AG04449 (cell line): ENCODE measurements at places on chromosomes 6 and 20.

- peak; percentile 55 for DNase-seq
These were observed 222.9 kb downstream of the UBE3D start for GRCh38 chr6:82842721-82843120.

DNA sequence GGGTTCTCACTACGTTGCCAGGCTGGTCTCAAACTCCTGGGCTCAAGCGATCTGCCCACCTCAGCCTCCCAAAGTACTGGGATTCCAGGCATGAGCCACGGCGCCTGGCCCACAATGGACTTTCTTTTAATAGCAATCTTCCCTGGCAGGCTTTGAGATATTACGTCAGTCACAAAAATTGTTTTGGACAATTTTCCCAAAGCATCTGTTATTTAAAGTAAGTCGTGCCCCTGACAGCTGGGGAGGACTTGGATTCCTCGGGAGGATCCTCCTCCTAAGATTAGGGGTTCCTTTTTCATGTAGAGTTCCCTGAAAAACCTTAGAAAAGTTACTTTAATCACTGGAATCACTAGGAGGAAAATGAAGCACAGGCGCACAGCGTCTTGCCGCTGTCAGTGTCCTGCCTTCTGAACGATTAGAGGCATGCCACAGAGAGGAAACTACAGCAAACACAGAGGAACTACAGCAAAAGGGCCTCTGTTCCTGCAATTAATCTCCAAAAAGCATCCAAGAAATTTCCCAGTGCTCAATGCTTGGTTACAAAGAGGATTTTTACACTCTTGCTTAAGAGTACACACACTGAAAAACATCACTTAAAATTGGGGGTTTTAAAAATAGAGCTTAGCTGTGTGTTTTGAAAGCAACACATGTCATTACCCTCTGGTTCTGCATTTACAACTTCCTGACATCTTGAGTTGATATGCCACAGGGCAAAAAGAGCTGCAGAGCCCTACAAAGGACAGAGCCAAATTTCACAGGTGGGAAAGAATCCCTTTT, 4.5 kb downstream of the ACSS1 start:
- no peak for DNase-seq

DNA sequence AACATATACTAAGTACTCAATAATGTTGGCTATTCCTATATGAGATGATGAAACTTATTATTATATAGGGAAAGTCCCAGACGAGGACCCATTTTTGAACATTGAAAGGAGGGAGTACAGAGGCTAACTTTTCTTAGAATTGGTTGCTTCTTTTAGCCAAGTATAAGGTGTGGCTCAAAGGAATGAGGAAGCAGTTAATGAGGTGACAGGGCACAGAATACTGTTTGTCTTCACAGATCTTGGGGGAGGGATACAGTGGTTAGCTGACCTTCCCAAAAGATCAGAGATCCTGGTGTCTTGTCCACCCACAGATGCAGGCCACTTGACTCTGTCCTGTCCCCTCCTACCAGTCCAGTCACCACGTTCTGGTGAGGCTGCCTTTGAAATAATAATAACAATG, 67.8 kb upstream of the EPB41L1 start:
- DNase-seq = no peak

DNA sequence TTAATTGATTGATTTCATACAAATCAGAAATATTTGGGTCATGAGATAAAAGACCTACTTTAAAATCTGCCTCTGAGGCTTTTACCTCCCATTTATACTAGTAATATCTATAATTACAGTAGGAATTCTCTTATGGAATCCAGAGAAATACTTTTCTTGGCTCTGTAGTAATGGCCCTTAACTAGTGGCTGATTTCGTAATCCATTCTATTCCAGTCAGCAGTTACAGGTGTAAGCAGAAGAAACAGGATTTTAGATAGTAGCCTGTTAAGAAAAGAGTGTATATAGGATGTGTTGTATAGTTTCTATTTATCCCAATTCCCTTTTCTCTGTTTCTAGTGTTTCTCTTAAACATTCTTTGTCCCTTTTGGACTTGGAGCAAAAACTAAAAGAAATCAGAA, 21.2 kb downstream of the PEX3 start:
- DNase-seq = no peak

GRCh38 chr6:16966791-16967469, 134.9 kb upstream of the STMND1 start:
- no peak for DNase-seq

GRCh38 chr6:49676671-49677281, 36.6 kb downstream of the CRISP2 start:
- no peak for DNase-seq

GRCh38 chr6:159151266-159151855, 17.8 kb upstream of the FNDC1 start:
- no peak for DNase-seq

DNA sequence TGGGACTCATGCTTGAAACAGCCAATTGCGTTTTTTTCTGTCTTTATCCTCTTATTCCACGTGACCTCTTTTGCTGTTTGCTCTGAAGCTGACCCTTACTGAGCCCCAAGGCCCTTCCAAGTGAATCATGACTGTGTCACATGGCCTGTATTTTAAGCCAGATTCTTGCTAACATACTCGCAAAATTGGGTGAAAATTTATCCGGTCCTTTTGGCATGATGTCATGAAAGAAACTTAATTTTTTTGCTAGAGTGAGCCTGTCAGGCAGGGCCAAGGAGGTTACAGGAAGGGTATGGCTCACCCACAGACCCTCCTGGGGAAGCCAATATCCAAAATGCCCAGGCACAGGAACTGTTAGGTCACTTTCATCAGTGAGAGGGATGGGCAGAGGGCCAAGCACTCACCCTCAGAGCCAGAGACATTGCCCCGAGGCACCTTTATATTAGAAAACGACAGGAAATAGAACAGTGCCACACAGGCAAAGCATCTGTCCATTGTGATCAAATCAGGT, 296.7 kb downstream of the CDH26 start:
- no peak for DNase-seq

- no peak for DNase-seq
These were observed 802.3 kb downstream of the MAFB start for GRCh38 chr20:39886650-39887190.

GRCh38 chr6:6386010-6386409, 65.5 kb upstream of the F13A1 start:
- DNase-seq = no peak

DNA sequence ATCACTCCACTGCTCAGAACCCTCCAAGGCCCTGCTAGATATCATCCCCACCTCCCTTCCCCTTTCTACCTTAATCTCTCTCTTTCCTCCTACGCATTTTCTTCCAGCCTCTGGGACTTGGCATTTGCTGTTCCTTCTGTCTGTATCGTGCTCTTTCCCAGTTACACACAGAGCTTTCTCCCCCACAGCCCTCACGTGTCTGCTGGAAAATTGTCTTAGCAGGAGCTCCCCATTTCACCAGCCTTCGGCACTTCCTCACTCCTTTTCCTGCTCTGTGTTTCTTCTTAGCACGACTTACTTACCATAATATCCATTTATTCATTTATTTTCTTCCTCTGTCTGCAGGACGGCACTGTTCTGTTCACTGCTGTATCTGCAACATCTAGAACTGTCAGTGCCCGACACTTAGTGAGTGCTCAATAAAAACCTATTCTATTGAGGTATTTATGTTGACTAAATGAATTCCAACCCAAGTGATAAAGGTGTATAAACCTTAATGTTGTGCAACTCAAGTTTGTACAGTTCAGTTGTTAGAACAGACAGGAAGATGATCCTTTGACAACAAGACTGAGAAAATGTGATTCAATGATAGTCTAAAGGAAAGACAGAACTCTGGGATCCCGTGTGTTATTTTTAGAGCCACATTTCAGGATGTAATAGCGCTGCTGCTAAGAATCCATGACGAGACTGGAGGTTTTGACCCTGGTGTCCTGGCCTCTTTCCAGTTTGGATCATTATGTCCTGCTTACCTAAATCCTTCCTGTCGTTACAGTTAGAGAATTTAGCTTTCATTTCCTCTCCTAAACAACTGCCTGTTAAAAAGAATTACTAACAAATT, 170.1 kb upstream of the LAMP5 start:
- DNase-seq = no peak

DNA sequence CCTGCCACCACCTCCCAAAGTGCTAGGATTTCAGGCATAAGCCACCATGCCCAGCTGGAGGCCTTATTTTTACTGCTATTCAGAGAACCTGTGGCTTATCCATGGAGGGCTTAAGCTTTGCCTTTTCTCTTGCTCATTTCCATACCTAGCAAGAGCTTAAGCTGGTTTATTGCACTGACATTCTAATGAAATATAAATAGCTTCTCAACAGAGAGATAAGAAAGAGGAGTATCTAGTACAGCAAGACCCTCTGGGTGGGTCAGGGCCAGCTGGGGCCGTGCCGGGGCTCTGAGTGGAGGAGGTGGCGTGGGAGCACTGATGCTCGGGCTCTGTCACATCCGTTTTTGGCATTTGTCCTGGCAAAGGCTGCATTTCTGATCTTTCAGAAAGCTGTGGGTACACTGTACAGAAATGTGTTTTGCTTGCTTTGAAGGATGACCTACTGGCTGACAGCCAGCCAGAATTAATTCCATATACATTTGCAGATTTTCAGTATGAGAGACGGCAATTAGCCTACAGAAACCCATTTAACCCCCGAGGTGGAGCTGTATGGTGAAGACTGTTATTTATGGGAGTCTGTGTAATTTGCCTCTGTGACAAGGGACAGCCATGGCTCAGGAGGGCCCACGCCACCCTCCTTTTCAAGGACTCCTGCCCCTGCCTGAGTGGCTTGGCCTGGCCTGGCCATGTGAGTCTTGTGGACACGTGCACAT, 181.6 kb upstream of the AKAP12 start:
- no peak for DNase-seq

GRCh38 chr6:76416821-76417605, 344.6 kb upstream of the IMPG1 start:
- DNase-seq = no peak

DNA sequence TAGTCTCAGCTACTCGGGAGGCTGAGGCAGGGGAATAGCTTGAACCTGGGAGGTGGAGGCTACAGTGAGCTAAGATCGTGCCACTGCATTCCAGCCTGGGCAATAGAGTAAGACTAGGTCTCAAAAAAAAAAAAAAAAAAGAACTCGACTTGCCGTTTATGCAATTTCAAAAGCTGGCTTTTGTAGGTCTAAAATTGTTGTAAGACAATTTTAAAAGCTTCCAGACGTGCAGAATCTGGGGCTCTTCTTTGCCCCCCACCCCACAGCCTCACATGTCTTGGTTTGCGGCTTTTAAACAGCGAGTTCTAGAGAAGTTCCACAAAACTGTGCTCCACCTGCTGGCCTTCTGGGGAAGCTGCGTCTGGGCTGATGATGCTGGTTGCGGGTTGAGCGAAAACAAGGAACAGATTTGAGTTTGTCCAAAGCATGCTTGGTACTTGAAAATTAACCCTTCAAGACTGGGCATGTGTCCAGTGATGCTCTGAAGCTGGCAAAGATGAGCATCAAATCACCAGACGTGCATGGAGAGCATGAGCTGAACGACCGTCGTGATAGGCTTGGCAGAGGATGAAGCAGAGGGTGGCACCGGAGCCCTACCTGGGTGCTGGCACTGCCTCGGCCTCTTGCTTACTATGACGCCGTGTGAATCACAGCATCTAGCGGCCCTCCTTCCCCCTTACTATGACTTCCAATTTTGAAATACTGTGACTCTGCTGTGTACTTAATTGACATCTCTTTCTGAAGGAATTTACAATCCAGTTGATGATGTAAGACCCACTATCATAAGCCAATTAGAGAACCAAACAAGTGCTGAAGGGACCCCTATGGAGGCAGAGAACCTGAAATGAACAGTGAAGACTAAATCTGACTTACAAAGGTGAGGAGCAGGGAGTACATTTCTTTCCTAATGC, 171.4 kb downstream of the GMPR start:
- no peak for DNase-seq

DNA sequence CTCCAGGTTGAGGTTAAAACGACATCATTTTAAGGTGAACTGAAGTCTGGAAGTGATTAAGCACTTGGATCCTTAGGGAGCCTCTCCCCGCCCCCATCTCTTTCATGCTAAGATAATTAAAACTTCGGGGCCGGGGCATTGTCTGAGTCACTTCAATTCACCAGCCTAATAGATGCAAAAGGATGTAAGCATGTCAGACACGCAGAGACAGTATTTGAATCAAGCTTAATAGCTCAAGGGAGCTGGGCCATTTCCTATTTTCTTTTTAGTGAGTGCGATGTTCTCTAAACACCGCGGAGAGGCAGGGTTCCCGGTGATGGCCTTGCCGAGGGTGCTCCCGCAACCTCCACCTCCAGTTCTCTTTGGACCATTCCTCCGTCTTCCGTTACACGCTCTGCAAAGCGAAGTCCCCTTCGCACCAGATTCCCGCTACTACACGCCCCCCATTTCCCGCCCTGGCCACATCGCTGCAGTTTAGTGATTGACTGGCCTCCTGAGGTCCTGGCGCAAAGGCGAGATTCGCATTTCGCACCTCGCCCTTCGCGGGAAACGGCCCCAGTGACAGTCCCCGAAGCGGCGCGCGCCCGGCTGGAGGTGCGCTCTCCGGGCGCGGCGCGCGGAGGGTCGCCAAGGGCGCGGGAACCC, 516 bp upstream of the IRF4 start:
- DNase-seq = no peak

DNA sequence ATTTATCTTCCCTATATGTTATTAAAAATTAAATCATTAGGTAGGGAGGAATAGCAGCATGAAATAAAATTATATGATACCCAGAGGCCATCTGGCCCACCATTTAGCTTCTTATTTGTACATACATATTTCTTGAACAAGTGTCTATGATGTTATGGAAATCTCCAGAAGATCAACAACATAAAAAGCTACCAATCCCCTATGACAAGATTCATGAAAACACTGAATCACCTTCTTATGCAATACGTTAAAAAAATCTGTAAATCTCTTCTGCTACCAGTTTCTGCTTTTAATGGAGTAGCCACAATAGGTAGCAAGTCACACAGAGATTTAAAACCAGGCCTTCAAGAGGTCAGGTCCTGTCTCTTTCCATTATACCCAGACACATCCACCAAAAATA, 125.8 kb upstream of the ENPP5 start:
- DNase-seq = no peak

GRCh38 chr6:16836144-16836981, 75.1 kb upstream of the ATXN1 start:
- DNase-seq = no peak

GRCh38 chr6:135753196-135753595, 98.3 kb upstream of the PDE7B start:
- DNase-seq = no peak

DNA sequence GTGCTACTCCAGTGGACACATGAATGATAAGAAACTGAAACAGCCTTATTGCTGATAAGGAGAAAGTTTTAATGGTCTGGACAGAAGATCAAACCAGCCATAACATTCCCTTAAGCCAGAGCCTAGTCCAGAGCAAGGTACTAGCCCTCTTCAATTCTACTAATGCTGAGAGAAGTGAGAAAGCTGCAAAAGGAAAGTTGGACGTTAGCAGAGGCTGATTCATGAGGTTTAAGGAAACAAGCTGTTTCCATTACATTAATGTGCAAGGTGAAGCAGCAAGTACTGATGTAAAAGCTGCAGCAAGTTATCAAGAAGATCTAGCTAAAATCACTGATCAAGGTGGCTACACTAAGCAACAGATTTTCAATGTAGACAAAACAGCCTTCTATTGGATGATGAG, 634.4 kb downstream of the KIF16B start:
- no peak for DNase-seq

GRCh38 chr20:64112691-64113443, 5.5 kb upstream of the NPBWR2 start:
- no peak for DNase-seq
